ENCODE measurements at places on chromosomes 13 and 19. TPM values are rescaled to one million over a fixed set of nuclear protein-coding genes. Genes with fewer than 3 reads are reported as not detected.

GRCh38 chr19:39411081-39411831, 1.2 kb upstream of the PLEKHG2 start:
- H3K4me3 ChIP-seq, result peak overlapping the region; percentile 66
- peaks cover 30% of the 10 kb centered on the region for H3K4me1 ChIP-seq
- DNase-seq, result peak; percentile 83

Gene TEX29
- not detected for total RNA-seq

- no peak overlapping the region for H3K27ac ChIP-seq
- H3K27me3 ChIP-seq, result 0 out of 2 replicates have a peak, but pooled peaks cover 1% of the 10 kb centered on the region
- no peaks in the 10 kb centered on the region for H3K4me1 ChIP-seq
- H3K4me3 ChIP-seq, result no peak overlapping the region
These were observed 33.9 kb upstream of the CEACAM21 start for GRCh38 chr19:41541990-41542584.

DNA sequence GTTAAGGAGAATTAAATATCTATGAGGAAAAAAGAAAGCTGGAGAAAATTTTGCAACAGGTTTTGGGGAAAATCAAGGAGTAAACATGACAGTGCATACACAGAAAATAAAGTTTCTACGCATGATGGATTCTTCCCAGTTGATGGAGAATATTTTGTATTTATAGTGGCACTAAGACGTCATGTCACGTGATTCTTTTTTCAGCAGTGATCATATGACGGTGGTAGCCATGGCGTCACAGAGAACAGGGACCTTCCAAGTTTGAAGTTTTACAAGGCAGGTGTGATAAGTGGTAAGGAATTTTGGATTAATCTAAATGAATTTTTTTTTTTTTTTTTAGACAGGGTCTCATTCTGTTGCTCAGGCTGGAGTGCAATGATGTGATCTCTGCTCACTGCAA, 8.5 kb downstream of the MBD3L1 start:
- no peaks in the 10 kb centered on the region for H3K4me1 ChIP-seq
- H3K27me3 ChIP-seq, result no peaks in the 10 kb centered on the region
- H3K4me3 ChIP-seq, result no peak overlapping the region

GRCh38 chr13:30968846-30969245, 36.4 kb downstream of the TEX26 start:
- H3K4me3 ChIP-seq, result no peak overlapping the region
- H3K27ac ChIP-seq, result no peak overlapping the region
- peaks cover 27% of the 10 kb centered on the region for H3K4me1 ChIP-seq
- no peaks in the 10 kb centered on the region for H3K36me3 ChIP-seq
- DNase-seq, result no peak
- no peaks in the 10 kb centered on the region for H3K27me3 ChIP-seq

GRCh38 chr13:73781384-73781783, 352.8 kb downstream of the KLF12 start:
- H3K27ac ChIP-seq, result no peak overlapping the region
- no peaks in the 10 kb centered on the region for H3K36me3 ChIP-seq
- no peaks in the 10 kb centered on the region for H3K27me3 ChIP-seq
- H3K4me3 ChIP-seq, result no peak overlapping the region

- no peak for DNase-seq
- H3K36me3 ChIP-seq, result no peaks in the 10 kb centered on the region
- H3K27me3 ChIP-seq, result no peaks in the 10 kb centered on the region
These were observed 799 bp upstream of the C1QTNF9B start for GRCh38 chr13:23898101-23898500.
